Neural crest cell (in vitro differentiated cells): ENCODE measurements at places on chromosomes 2 and 18. TPM values are rescaled to one million over a fixed set of nuclear protein-coding genes. Genes with fewer than 3 reads are reported as not detected.

The ERFE gene
- 2.6 and 2.8 TPM in 2 replicates for total RNA-seq

The KCNIP3 gene
- 2.9 and 4.1 TPM in 2 replicates for total RNA-seq

The FBXO48 gene
- total RNA-seq, result 1.6 and 1.7 TPM in 2 replicates

The SMAD7 gene
- total RNA-seq, result 1.8 and 2.0 TPM in 2 replicates

The ESPNL gene
- total RNA-seq, result 0.16 and 0.40 TPM in 2 replicates

The NLRC4 gene
- total RNA-seq, result not detected in 2 replicates

The TUBA4B gene
- not detected in 2 replicates for total RNA-seq

The SERPINB3 gene
- not detected in 2 replicates for total RNA-seq

DNA sequence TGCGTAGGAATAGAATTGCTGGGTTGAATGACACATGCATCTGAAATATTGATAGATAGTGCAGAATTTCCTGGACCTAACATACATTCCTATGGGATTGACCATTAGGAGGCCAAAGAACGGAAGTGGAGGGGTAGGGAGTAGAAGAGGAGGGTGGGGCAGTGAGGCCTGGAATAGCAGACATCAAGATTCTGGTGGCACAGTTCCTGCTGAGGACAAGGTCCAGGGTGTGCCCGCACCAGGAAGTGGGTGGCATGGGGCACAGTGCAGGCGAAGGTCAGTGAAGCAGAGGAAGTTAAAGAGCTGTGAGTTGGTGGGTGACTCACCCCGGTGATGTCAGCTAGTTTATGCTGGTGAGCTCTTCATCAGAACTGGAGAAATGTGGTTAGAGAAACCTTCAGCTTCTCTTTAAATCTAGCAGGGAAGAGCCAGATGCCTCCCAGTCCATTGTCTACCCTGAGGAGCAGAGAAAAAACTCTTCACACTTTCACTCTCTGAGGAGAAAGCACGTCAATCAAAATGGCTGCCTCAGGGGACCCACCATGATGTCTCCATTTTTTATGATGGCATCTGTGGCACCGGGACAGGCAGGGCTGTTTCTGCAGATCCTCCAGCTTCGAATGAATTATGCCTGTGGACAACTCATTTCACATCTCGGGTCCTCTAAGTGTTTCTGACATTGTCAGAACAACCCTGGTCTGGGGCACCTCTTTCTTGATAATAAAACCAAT, 55.9 kb upstream of the CTLA4 start:
- DNase-seq, result no peak

DNA sequence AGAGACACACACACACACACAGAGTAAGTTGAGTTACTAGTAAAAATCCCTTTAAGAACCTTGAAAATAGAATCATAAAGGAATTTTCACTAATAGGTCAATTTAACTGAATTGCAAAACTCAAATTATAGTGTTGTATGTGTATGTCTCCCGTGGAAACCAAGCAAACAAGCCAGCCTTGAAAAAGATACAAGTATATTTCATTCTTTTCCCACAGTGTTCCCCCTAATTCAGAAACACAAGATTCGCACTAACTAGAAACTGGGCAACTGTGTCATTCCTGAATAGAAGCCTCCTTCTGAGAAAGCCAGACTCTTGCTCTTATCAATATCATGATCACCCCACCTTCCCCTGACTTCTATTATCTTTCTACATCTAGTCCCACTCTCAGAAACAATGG, 229.5 kb downstream of the PIEZO2 start:
- DNase-seq, result no peak

DNA sequence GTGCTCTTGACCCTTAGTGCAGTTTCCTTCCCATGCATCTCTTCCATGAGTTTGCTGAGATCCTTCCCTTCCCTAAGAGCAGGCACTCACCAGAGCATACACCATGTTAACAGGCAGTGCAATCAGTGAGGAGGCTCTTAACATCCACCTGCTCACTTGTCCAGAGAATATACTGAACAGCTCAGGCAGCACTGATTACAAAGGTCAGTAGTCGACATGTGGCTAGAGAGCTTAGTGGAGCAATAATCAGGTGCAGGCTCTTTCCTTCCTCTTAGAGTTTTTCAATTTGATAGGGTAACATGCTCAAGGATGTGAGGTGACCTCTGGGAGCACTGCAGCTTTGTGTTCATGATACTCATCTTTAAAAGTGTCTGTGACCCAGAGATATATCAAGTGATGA, 144.1 kb upstream of the SETBP1 start:
- no peak for DNase-seq

DNA sequence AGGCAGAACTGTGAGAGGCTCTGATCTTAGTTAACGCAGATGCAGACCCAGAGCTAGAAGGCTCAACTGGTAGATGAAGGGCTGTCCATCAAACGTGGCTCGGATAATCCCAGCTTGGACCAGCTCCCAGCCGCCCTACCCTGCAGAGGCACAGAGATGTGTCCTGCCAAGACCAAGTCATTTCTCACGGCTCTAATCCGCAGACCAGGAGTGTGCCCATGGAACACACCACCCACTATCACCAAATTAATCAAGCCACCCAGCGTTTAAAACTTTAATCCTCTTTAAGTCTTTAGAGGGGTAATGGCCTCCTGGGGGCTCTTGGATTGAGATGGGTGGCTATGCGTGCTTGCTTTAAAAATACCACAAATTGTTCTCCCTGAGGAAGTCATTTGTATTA, 17.5 kb downstream of the LYPD1 start:
- no peak for DNase-seq

- no peak for DNase-seq
These were observed 413.7 kb upstream of the FSHR start for GRCh38 chr2:49567811-49568600.

DNA sequence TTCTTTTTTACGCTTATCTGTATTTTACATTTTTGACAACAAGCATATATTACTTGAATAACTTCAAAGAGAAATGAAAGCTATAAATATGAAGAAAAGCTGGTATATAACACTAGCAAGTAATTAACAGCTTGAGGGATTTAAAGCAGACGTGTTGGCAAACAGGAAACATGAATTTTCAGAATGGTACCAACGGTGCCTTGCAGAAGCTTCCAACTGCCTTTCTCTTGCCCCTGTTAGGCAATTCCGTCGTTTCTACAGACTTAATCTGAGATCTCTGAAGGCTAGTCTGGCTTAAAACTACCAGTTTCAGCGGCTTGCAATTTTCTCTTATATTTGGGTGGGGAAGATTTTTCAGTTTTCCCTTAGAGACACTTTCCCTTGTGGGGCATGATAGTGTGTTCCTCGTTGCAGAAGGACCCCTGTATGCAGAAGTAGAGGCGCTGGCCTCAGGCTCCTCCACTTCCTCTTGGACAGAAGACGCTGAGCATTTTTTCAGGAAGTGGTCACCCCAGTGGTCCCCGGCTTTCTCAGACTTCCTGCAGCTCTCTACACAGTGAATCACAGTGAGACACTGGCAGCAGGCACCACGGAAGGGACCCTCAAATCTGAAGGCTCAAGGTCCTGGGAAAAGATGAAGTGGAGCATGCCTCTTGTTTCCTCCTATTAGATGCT, 56.2 kb upstream of the SLC16A14 start:
- no peak for DNase-seq

DNA sequence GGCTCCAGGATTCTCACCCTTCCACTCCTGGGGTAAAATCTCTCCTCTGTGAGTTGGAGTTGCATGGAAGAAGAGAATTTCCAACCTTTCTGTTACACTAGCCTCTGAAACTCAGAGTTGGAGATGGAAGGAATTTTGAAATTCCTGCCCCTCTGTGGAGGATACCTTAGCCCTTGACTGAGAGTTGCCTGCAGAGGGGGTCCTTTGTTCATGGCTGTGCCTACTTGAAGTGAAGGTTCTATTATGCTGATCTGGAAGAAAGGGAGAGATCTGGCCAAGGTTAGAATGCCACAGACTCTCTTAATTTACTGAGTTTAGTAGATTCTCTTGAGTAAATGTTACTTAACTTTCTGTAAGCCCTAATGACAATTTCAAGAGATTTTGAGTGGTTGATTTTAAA, 626.6 kb upstream of the GYPC start:
- no peak for DNase-seq

GRCh38 chr2:28568533-28568932, 72.7 kb downstream of the PLB1 start:
- no peak for DNase-seq

- DNase-seq, result no peak
These were observed 926.2 kb downstream of the TSN start for GRCh38 chr2:122681626-122682025.

DNA sequence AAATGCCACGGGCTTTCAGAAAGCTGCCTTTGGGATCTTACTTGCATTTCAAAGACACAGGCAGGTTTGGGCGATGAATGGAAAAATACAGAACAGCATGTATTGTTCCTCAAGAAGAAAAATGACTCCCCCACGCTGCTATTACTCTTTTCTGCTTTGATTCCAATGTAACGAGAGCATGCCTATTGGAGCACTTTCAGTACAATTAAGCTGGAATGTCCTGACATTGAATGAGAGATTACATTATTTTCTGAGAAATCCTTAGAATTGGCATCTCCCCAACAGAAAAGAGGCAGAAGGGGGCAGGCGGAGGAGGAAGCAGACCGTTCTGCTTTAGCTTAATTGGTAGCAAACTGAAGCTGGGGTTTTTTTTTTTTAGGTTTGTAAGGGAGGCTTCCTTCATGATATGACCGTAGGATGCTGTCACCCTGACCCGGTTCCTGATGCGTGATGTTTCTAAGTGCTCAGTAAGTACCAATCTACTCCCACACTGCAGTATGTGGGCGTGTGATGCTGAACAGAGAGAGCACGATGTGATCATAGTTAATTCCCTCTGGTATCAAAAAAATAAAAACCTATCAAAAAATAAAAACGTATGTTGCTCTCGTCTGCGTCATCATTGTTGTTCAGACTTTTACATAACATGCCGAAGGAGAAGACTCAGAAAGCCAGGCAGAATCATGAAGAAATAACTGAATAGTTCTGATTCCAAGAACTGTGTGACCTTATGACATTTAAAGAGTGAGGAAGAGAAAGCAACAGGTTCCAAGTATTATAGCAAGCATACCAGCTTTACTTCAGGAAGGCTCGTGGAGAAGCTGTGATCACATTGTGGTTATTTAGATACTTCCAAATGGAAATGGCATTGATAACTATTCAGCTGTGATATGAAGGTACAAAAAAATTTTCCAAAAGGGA, 40.5 kb downstream of the LONRF2 start:
- DNase-seq, result no peak

DNA sequence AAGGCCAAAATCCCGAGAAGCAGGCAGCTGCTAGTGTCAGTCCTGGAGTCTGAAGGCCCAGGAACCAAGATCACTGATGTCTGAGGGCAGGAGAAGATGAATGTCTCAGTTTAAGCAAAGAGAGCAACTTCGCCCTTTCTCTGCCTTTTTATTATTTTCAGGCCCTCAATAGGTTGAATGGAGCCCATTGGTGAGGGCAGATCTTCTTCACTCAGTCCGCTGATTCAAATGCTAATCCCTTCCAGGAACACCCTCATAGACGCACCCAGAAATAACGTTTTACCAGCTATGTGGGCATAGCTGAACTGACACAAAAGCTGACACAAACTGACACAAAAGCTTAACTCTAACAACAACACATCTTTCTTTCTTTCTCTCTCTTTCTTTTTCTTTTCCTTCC, 78.0 kb upstream of the KCNJ3 start:
- DNase-seq, result no peak

GRCh38 chr18:57426187-57426586, 9.0 kb upstream of the ONECUT2 start:
- DNase-seq, result no peak

DNA sequence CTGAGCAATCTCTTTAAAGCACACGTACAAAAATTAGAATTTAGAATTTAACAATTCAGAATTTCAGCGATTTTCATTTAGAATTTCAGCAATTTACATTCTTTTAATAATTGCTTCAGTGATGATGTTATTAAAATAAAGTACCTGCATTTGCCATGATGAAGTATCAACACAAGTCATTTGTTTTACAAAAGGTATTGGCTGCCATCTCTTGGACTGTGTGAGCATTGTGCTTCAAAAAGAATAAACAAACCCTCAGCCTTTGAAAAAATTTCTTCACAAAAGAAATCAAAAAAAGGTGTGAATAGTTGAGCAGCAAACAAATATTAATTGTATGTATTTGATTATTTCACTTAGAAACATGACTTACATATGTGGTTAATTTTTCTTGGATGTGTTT, 27.1 kb upstream of the ZC3H15 start:
- no peak for DNase-seq

DNA sequence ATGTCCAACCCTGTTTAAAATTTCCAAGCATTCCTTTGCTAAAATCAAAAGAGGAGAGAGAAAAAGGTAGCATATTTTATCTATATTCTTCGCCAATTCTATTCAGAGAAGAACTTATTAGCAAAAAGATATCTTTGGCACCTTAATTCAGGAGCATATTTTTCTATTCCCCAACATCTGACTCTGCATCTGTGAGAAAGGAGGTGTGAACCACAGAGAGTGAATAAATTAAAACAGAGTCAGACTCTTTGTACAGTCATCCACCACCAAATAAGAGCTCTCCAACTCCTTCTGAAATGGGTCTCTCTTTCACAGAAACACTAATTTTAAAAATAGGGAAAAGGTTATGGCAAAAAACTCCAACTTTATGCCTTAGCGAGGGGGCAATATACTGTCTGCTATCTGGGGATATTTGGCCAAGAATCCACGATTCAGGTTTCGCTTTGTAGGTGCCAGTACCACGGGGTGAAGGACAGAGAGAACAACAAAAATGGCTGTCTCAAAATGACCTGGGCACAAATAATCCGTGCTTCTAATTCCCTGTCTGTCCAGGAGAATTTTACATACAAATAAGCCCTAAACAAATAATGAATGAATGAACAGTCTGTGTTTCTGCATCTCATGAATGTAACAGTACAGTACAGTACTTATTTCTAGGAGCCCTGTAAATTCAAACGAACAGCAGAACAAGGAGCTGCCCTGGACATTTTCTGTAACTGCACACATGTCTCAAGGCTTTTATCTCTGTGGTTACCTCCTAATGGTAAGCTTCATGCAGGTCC, 43.4 kb downstream of the EPB41L3 start:
- no peak for DNase-seq

- no peak for DNase-seq
These were observed 1259.5 kb upstream of the PIK3C3 start for GRCh38 chr18:40695526-40695925.

DNA sequence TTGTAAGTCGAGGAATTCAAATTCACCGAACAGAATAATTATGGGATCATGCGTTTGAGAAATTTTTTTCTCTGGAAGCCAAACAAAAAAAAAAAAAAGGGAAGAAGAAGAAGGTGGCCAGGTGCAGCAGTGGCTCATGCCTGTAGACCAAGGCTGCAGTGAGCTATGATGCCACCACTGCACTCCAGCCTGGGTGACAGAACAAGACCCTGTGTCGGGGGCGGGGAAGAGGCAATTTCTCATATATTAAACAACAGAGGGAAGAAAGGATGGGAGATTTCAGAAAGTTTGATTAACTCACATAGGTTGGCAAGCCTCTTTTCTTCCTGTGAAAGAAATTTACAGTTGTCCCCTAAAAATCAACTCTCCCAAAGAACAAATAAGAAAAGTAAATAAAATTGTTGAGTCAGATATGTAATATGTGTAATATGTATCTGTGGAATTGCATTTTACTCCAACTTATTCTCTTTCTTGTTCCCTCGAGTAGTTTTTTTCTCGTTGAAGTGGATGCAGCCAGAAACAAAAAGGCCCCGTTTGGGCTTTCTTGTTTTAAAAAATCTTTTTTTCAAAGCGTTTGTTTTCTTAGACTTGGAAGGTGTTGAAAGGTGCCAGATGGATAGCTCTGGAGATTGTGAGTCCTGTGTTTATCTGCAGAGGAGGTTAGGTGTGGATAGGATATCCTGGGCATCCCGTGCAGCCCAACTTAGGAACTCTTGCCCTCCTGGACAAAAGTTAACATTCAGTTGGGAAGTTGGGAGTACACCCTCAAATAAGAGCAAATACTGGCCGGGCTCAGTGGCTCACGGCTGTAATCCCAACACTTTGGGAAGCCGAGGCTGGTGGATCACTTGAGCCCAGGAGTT, 25.4 kb upstream of the FMNL2 start:
- DNase-seq, result no peak
